ENCODE measurements at places on chromosomes 1 and 21.
A peak's percentile ranks its signal among the peaks of the same experiment; 100 is the strongest.

GRCh38 chr1:93979718-93980319, 70.6 kb upstream of the GCLM start:
- DNase-seq, result peak; percentile 67

DNA sequence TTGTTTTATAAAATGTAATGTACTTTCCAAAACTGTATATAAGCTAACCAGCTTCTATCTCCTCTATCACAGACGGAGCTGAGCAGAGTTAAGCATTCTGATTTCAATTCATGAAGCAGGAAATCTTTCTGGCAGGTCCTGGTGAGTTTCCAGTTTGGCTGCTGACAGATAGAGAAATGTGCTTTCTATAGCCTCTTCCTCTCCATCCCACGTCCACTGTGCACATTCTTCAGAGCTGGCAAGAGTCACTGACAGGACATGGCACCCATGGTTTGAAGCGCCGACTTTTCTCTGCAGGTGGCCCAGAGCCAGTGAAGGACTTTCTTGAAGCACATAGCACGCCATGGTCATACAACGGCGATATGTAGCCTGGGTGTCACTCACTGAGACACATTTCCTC, 52.3 kb upstream of the POU2F1 start:
- DNase-seq, result no peak

- DNase-seq, result no peak
Observed at GRCh38 chr1:111856411-111857185, 100.9 kb downstream of the DDX20 start.

DNA sequence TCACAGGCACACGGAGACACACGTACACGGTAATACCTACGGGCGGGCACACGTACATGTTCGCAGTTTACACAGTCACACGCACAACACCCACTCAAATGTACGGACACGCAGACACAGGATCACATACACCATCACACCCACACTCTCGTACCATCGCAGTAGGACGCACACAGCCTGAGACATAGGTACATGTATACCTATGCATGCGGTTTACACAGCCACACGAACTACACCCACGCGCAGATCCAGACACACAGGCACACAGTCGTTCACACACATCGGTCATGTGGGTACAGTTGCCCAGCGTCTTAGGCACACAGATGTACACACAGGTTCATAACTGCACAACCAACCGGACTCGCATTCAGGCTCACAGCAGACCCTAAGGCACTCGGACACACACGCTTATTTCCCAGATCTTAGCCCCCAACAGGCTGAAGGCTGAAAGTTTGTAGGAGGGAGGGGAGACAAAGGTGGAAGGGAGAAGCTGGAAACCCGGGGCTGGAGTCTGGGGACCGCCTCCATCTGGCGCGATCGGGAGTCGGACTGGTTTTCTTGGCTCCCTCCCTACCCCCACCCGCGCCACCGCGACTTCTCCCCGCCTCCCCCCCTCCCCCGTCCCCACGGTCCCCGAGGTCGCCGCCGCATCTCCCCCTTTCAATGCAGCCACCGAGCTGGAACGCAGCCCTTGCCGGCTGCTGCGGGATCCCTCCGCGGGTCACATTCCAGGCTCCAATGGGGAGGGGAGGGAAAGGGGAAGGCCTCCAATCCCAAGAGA, 51.9 kb upstream of the SYNC start:
- peak; percentile 42 for DNase-seq

DNA sequence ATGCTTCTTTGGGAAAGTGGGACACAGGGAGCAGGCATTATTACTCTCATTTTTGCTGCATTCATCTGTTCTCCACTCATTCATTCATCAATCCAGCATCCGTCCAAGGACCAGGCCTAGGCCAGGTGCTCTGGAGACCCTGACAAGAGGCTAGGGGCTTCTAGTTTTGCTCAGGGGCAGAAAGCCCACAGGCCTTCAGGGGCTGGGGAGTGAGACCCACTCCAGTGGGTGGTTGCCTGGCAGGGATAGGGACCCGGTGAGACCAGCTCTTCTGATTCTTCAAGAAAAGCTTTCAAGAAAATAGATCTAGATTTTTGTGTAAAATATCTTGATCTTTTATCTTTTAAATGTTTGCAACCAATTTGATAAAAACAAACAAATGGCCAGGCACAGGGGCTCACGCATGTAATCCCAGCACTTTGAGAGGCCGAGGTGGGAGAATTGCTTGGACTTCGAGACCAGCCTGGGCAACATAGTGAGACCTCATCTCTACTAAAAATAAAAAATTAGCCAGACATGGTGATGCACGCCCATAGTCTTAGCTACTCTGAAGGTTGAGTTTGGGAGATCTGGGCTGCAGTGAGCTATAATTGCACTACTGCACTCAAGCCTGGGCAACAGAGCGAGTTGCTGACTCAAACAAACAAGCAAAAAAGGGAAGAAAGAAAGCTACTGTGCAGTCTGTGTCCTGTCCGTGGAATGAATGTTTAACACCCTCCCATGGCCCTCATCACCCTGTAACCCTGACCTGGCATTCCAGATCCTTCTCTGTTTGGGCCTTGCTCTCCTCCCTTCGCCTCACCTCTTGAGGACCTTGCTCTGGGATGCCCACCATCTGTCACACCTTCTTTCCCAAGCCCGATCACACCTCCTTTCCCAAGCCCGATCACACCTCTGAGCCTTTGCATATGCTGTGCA, 17.3 kb upstream of the LRP8 start:
- DNase-seq, result no peak

- no peak for DNase-seq
Observed at GRCh38 chr1:231519166-231519565, 9.3 kb upstream of the TSNAX start.

GRCh38 chr1:84775535-84775920, 85.3 kb upstream of the SSX2IP start:
- DNase-seq, result no peak

GRCh38 chr1:34128186-34128889, 36.7 kb downstream of the CSMD2 start:
- DNase-seq, result no peak

- DNase-seq, result no peak
Observed at GRCh38 chr21:41624674-41625310, 116.8 kb upstream of the TMPRSS2 start.

- DNase-seq, result peak; percentile 99
Observed at GRCh38 chr1:23403735-23404486, 20.6 kb downstream of the TCEA3 start.

GRCh38 chr21:36388096-36388495, 2.9 kb downstream of the CHAF1B start:
- DNase-seq, result no peak

DNA sequence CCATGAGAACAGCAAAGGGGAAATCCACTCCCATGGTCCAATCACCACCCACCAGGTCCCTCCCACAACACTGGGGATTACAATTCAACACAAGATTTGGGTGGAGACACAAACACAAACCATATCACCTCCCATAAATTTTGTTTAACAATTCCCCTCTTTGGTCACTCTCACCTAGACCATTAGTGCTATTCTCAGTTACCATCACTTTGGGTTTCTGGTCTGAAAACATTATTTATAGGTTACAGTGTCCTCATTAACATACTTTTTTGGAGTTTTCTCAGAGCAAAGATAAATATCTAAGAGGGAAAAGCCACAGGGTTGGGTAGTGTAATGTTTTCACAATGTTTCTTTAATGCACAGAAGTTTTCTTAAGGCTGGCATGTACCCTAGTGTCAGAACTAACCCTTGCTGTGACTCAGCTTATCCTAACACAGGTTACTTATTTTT, 47.7 kb upstream of the DNAH14 start:
- DNase-seq, result no peak

GRCh38 chr1:3073489-3074296, 4.7 kb downstream of the PRDM16 start:
- DNase-seq, result no peak

- DNase-seq, result no peak
Observed at GRCh38 chr1:201902198-201902597, 13.5 kb downstream of the SHISA4 start.

- DNase-seq, result no peak
Observed at GRCh38 chr1:196951711-196952394, 8.3 kb downstream of the CFHR2 start.
